Ecto neural progenitor cell (in vitro differentiated cells): ENCODE measurements at places on chromosomes 3 and 15.

GRCh38 chr3:73197187-73197586 is 135.7 kb downstream of the EBLN2 start:
- DNase-seq: no peak

GRCh38 chr3:58496206-58496857 is 4.4 kb downstream of the KCTD6 start:
- no peak for DNase-seq

GRCh38 chr3:15683253-15683652 is 81.7 kb downstream of the BTD start:
- DNase-seq: no peak

DNA sequence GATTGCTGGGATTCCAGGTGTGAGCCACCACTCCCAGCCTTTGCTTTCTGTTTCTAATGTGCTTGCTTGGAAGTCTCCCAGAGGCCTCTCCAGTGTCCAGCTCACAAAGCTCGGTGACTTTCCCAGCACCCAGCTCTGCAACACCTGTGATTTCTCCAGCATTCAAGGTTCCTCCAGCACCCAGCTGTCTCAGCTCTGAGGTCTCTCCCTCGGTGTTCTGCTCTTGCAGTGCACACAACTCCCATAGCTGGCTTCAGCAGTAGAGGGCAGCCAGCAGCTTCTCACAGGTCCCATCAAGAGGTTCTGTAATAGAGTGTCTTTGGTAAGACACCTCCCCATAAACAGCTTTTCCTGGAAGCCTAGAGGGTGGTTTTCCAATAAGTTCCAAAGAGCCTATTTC is 75.1 kb downstream of the GRM7 start:
- DNase-seq: no peak
